HFFc6 (cell line): ENCODE measurements at places on chromosomes 5 and 9.

DNA sequence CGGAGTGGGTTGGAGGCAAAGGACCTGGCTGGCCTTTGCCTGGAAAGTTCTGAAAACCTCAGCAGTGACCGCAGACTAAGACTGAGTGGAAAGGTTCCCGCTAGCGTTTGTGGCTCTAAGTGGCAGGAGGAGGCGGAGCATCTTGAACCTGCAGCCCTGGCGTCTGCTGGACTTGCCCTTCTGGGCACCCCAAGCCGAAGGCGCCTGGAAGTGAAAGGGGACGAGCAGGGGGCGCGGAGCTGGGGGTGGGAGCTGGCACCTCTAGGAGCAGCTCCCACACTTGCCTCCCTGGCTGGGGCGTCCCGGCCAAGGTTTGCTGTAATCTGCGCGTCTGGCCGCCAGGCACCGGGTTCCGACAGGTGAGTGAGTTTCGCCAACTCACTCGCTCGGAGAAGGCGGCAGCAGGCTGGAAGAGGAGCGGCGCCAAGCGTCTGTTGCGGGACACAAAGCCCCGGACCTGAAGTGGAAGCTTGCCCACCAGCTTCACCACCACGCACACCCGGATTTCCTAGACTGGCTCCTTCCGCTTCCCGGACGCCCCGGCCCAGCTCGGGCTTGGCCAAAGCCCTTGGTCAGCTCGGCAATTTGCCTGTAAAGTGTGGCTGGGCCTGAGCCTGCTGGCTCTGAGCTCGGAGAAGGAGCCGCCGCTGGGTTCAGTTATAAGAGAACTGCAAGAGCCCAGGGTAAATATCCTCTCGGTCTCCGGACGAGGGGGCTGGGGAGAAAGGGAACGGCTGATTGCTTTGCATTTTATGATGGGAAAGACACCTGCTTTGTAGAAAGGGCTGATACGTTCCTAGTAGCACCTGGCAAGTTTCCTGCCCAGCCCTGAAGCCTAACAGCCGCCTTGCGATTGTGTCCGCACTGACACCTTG lies at the start of gene GNA14:
TSS of gene GNA14 (minus strand) at position 89 of the 875 bp plus-strand sequence. CDS start 529 bp downstream, outside the sequence.
- no peak for DNase-seq

GRCh38 chr5:9622971-9623421 lies 7.2 kb downstream of the TAS2R1 start:
- DNase-seq = peak; percentile 79

GRCh38 chr5:89946916-89947315 lies 462.6 kb downstream of the CETN3 start:
- DNase-seq = no peak

GRCh38 chr5:21831145-21831787 lies 1021.9 kb downstream of the CDH12 start:
- no peak for DNase-seq

- DNase-seq = no peak
Measured at GRCh38 chr5:88245893-88246244, 22.8 kb downstream of the TMEM161B start.

DNA sequence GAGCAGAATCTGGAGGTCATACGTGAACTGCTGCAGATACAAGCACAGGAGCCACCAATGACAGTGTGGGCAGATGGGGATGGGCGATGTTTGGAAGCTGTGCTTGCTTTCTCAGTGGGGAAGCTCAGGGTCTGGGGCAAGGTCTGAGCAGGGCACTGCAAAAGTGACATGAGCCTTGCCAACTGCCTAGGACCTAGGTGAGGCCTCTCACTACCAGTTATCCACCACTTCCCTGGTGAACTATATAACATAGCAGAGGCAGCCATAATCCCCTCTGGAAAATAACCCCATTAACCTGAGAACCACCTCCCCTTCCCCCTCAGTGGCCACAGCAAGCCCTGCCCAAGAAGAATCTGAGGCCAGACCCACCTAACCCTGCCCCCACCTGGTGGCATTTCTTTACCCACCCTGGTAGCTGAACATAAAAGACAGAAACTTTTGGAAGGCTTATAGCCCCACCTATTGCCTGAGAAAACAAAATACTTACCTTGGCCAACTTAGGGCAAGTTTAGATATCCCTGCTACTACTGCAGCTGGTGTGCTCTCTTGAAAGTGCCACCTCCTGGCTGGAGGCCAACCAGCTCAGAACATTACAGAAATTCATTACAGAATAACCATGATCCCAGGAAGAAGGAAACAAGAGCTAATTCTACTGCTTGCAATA lies 18.8 kb upstream of the SPEF2 start:
- DNase-seq = no peak

DNA sequence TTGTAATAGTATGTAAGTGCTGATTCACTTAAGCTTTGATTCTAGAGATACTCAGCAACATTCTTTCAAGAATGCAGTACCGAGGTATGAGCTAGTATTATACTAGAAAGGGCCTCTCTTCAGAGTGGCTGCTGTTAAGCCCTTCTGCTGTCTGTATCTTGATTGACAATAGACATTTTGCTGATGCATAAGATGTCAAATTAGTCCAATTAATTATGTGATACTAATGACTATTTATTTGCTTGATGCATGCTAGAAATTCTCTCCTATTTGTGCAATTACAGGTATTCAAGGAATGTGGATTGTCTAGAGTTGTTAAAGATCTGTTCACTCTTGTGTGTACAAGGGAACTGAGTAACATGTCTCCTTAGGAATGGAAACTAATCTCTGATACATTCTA lies 92.3 kb upstream of the PTGER4 start:
- DNase-seq = peak; percentile 39

DNA sequence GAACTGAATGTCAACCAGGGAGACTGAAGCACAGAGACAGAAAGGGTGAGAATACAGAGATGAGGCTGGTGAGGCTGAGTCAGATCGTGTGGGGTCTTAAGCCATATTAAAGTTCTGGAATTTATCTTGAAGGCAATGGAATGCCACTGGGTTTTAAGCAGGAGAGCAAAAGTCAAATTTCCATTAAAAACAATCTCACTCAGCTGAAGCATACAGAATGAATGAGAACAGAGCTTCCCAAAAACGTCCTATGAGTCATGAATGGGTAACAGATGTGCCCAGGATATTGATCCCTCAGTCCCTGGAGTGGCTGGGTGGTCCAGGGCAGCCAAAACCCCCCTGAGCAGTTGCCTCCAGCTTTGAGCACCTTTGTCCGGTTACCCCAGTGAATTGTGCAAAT lies 44.9 kb downstream of the PFDN1 start:
- peak; percentile 19 for DNase-seq

- peak; percentile 86 for DNase-seq
Measured at GRCh38 chr9:120875954-120876841, 790 bp downstream of the PHF19 start.

DNA sequence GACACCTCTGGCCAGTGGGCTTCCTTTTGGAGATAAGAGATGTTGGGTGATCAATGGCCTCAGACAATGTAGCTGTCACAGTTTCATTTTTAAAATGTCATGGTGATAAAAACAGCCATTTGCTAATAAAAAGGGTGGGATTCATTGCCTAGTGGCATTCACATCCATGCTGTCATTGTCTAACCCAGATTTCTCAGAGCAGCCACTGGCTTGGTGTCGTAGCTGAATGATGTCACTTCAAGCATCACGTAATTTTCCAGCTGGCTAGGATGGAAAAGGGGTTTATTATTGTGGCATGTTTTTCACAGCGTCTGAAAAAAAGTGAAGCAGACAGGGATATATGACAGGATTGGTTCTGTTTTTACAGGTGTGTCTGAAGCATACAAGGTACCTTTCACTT lies 184.7 kb downstream of the AOPEP start:
- DNase-seq = no peak

GRCh38 chr5:179142434-179143198 lies 82.4 kb downstream of the ZNF354C start:
- peak; percentile 82 for DNase-seq

DNA sequence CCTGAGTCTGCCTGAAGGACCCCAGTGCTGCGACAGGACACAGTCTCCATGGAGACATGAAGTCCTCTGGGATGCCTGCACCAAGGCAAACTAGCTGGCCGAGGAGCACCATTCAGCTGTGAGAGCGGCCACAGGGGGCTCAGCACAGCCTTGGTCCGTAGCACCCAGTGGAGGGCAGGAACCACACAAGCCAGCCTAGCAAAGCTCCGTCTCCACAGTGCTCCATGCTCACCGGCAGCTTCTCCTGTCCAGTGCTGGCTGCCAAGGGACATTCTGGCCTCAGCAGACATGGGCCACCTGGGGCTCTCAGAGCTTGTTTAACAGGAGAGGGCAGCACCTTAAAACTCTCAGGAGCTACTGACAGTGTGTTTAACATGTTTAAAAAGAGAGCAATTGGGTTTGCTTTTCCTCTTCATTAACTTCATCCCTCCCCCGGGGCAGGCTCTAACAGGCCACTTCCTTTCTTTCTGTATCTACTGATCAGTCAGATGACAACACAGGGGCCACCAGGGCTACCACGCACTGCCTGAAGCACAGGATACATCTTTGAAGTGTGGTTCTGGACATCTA lies 57.0 kb downstream of the SECISBP2 start:
- no peak for DNase-seq
